Parietal lobe (tissue), 2 donors: ENCODE measurements at places on chromosomes 5 and 9. TPM values are rescaled to one million over a fixed set of nuclear protein-coding genes. Genes with fewer than 3 reads are reported as not detected.

Gene SPINK4
- total RNA-seq: not detected

Gene ALDH1A1
- total RNA-seq: 0.31 TPM

Gene IL3
- total RNA-seq: not detected

Gene TPPP
- 22.2 TPM for total RNA-seq
